ENCODE measurements at places on chromosomes 5 and 9.

GRCh38 chr9:29966247-29966646 is 2393.0 kb upstream of the C9orf72 start:
- DNase-seq = no peak

DNA sequence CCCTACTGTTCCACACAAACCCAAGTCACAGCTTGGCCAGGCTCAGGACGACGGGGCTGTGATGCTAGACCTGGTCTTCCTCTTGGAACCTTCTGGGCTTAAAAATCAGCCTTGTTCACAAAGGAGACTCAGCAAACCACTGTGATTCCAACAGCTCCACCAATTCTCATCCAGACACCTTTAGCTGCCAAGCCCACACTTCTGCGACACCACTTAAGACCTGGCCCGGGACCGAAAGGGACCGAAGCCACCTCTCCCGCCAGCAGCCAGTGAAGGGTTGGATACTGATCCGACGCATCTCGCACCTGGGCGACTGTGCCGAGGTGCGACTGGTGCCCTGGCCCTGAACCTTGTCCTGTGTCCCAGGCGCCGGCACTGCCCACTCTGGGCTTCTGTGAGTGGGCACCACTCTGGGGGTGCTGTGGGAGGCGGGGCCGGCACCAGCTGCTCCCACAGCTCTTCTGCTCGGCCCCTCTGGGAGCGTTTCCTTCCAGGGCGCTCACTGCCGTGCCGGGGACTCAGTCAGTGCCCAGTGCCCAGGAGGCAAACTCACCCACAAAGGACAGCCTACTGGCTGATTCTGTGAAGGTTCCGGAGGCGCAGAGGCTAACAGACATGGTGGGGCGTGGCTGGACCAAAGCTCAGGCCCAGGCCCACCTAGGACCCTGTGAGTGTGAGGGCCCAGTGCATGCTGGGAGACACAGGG is 50.9 kb downstream of the EXD3 start:
- no peak for DNase-seq

DNA sequence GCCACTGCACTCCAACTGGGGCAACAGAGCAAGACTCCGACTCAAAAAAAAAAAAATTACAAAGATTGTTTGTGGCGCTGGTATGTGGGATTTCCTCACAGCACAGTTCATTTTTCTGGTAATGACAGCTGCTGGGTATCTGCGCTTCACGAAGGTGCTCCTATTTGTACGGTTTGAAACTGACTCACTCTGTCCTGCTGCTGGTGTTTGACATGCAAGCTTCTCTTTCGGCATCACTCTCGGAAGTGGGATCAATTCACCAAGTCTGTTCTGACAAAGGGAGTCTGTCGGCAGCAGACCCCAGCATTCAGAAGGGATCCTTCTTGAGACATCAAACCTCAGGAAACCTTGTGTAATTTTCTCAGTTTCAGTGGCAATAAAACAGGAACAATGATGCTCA is 26.3 kb downstream of the MAML1 start:
- no peak for DNase-seq

GRCh38 chr9:90142580-90142979 is 500.0 kb downstream of the DIRAS2 start:
- peak; percentile 20 for DNase-seq

- no peak for DNase-seq
Measured at GRCh38 chr5:45532826-45533624, 163.2 kb downstream of the HCN1 start.
